Ascending aorta (tissue), 2 donors: ENCODE measurements at places on chromosomes 13 and 19. TPM values are rescaled to one million over a fixed set of nuclear protein-coding genes. Genes with fewer than 3 reads are reported as not detected.

- DNase-seq: peak; percentile 78
- H3K27me3 ChIP-seq: no peaks in the 10 kb centered on the region
- H3K4me1 ChIP-seq: peaks cover 2% of the 10 kb centered on the region
- no peak overlapping the region for H3K27ac ChIP-seq
- H3K4me3 ChIP-seq: peak overlapping the region; percentile 30
Observed at GRCh38 chr19:55206664-55207500, 2.4 kb downstream of the PTPRH start.

DNA sequence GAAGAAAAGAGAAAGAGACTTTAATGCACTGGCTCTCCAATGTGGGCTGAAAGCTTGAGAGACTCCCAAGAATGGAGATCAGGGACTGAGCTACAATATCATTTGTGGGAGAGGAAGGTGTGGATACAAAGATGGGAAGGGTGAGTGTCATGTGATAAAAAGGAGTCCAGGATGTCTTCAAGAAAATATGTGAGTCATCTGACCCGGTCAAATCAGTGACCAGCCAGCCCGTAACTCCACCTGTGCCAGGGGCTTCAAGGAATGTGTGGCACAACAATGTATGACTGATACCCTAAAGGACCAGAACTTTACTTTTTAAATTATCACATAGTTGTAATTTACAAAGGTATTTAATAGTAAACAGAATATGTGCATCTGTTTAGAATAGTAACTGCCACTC is 97.2 kb downstream of the DOCK9 start:
- DNase-seq: no peak
- no peak overlapping the region for H3K27ac ChIP-seq
- no peaks in the 10 kb centered on the region for H3K4me1 ChIP-seq
- H3K27me3 ChIP-seq: no peaks in the 10 kb centered on the region
- no peak overlapping the region for H3K4me3 ChIP-seq

The GRIN2D gene
- total RNA-seq: 0.64 TPM

The ZNF737 gene
- total RNA-seq: 2.4 TPM

DNA sequence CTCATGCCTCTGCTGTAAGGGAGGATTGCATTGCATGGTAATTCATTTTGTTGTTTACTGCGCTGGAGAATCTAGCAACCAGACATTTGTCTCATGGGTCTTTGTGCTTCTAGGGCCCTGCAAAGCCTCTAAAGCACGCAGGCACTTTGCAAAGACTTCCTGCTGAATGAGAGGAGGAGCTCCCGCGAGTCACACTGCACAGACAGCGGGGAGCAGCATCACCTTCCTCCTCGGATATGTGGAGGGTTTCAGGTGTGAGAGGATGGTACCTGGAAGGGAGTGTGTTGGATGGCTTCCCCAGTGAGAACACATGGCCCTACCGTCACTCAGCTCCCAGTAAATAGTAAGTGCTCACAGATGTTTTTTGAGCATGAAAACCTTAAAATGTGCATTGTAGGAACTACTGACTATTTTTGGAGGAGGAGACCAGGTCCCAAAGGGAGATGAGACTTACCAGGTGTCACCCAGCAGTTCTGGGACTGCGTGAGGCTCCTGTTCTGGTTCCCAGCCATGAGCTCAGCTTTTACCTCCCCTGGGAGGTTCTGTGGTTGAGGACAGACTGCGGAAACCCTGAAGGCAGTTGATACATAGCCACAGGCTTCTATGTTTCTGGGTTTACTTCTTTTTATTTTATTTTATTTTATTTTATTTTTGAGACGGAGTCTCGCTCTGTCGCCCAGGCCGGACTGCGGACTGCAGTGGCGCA is 278.0 kb downstream of the FGF9 start:
- no peaks in the 10 kb centered on the region for H3K4me1 ChIP-seq
- no peaks in the 10 kb centered on the region for H3K36me3 ChIP-seq
- no peak for DNase-seq
- H3K4me3 ChIP-seq: no peak overlapping the region

GRCh38 chr19:41988947-41989346 is 5.1 kb downstream of the ATP1A3 start:
- no peak overlapping the region for H3K27ac ChIP-seq
- H3K36me3 ChIP-seq: no peaks in the 10 kb centered on the region
- peaks cover 3% of the 10 kb centered on the region for H3K4me1 ChIP-seq
- H3K4me3 ChIP-seq: no peak overlapping the region

DNA sequence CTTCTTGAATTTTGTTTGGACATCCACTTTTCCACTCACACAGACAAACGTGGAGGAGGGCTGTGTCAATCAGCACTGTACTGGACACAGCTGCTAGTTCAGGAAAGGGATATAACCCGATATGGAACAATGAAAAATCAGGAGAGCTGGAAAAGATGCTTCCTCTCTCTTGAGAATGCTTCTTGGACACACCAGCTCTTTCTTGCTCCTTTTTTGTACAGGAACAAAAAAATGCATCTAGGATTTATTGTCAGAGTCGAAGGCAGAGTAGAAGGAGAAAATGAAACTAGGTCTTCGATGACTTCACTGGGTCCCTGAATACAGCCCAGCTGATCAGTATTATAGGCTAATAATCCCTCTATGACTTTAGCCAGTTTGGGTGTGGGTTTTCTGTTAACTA is 62.2 kb downstream of the PEG3 start:
- H3K27me3 ChIP-seq: no peaks in the 10 kb centered on the region
- no peak overlapping the region for H3K4me3 ChIP-seq
- no peaks in the 10 kb centered on the region for H3K36me3 ChIP-seq
- no peaks in the 10 kb centered on the region for H3K4me1 ChIP-seq

The CD37 gene
- total RNA-seq: 15.6 TPM

The CEACAM20 gene
- total RNA-seq: not detected

The ZNF527 gene
- 0.32 TPM for total RNA-seq

- peak overlapping the region; percentile 36 for H3K4me3 ChIP-seq
- no peak for DNase-seq
- H3K27ac ChIP-seq: no peak overlapping the region
- no peaks in the 10 kb centered on the region for H3K36me3 ChIP-seq
- H3K27me3 ChIP-seq: peaks cover 10% of the 10 kb centered on the region
- peaks cover 5% of the 10 kb centered on the region for H3K4me1 ChIP-seq
Observed at GRCh38 chr19:54096617-54097106, 3.9 kb downstream of the OSCAR start.

DNA sequence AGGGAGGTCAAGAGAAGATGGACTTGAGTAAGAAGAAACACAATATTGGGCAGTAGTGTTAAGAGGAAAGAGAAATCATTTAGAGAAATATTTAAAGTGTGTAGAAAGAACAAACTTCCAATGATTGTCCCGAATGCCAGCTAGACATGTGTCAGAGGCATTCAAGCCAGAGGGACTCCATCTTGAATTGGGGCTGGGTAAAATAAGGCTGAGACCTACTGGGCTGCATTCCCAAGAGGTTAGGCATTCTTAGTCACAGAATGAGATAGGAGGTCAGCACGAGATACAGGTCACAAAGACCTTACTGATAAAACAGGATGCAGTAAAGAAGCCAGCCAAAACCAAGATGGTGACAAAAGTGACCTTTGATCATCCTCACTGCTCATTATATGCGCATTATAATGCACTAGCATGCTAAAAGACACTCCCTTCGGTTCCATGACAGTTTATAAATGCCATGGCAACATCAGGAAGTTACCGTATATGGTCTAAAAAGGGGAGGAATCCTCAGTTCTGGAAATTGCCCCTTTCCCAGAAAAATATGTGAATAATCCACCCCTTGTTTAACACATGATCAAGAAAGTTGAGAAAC is 127.0 kb upstream of the IPO5 start:
- no peak for DNase-seq
- H3K4me1 ChIP-seq: no peaks in the 10 kb centered on the region
- H3K27me3 ChIP-seq: no peaks in the 10 kb centered on the region
- no peaks in the 10 kb centered on the region for H3K36me3 ChIP-seq

DNA sequence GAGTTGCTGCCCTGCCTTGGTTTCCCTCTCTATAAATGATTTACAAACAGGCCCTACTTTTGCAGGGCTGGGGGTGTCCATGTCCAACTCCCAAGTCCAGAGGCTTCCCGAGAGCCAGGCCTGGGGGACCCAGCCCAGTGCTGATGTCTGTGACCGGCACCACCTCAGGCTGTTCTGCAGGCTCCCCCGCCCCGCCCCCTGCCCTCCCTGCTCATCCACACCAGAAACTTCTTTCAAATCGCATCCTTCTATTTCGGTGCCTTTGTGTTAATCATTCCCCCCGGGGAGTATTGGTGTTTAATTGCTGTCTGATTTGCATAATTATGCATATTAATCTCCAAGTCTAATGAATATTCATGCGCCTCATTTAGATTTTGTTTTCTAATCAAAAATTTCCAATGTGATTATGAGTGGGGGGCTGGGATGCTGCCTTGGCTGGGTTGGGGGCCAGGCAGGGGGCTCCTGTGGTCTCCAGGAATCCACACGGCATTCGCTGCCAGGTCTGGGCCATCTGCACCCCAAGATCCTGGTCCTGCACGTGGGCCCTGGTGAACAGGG is 19.1 kb downstream of the TCF3 start:
- no peak overlapping the region for H3K4me3 ChIP-seq
- H3K36me3 ChIP-seq: peaks cover 24% of the 10 kb centered on the region
- H3K4me1 ChIP-seq: no peaks in the 10 kb centered on the region
- no peaks in the 10 kb centered on the region for H3K27me3 ChIP-seq
